ENCODE measurements at places on chromosomes 7 and 10.

DNA sequence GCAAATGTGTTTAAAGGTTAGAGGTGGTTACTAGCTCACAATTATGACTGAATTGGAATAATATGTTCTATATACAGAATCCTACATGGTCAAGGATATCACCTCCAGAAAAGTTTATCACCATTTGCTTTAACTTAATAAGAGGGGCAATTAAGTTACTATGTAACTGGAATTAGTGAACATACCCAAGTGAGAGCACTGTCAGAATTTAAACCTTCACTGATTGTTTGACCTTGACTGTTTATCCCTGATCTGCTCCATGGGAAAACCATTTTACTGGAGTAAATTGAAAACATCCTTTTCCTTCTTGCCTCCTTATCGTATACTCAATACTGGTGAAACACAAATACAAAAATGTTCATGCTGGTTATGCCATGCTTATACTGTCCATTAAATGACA lies 107.4 kb downstream of the SEMA3D start:
- no peak for DNase-seq

DNA sequence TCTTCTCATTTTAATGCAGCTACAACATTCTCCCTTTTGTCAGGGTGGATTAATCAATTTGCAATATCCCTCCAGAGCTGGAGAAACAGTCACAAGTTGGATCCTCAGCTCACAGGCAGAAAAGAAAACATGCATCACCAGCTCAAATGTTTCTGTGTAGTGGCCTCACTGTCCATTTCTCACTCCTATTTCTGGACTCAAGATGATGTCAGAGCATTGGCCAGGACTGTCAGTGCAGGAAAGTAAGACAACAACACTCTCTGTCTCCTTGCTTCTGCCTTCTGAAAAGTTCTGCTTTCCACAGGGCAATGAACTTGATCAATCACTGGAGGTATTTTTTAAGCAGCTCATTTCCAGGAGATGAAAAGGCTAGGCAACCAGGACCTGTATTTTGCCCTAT lies 8.2 kb upstream of the SVIL start:
- no peak for DNase-seq

- no peak for DNase-seq
Observed at GRCh38 chr10:49484486-49485235, 54.3 kb downstream of the ERCC6 start.

GRCh38 chr10:132355297-132355696 lies 23.3 kb downstream of the LRRC27 start:
- DNase-seq: no peak

GRCh38 chr10:5105626-5106025 lies 11.4 kb downstream of the AKR1C3 start:
- no peak for DNase-seq

DNA sequence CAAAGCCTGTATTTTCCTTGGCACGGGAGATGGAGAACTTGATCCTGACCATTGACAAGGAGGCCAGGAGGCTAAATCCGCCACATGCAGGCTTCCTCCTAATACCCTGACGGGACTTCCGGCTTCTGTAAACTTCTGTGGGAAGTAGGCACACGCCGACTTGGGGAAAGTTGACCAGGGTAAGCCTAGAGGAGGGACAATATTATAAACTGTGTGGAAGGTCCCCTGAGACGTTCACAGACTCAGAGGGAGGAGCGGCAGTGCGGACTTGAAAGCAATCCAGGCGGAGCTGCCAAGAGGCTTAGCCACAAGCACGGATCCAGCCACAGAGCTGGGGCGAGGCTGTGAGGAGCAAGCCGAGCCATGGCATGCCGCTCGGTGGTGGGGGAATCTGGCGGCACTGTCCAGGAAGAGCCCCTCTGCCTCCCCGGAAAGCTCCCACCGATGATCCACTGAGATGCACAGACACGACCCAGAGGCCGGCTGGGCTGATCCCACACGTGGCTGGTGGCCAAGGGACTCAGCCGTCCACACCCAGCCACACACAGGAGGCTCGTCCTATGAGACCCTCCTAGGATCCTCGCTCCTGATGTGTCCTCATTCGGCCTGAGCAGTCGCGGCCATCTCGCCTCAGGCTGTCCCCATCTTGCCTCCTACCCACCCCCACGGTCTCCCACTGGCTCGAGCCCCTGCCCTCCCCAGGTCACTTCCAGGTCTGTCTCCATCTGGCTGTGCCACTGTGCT lies 40.0 kb upstream of the INSIG1 start:
- no peak for DNase-seq

DNA sequence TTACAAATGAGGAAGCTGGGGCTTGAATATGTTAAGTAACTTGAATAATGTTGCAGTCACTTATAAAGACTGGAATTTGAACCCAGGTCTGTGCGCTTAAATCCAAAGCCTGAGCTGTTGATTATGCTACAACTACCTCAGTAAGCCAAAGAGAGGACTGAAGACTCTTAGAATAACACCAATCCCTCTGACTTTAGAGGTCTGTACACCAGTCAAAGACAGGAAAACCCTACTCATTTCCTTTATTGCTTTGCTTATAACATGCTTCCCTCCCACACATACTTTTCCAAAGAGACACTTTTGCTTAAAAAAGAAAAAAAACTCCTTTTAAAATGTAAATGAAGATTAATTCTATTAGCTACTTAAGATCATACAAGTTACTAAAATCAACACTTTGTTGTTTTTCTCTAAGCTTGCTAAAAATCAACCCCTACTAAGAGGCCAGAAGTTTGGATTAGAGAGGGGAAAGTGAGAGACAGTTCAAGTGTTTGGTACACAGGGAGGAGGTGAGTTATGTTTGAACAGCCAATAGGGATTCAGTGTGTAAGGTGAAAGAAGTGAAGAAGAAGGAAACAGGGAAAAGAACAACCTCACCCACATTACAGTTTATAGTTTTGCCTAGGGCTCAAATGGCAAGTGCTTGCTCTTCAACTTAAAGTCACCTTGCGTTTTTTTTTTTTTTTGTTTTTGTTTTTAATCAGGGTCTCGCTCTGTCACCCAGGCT lies 74.8 kb downstream of the MDH2 start:
- DNase-seq: no peak

DNA sequence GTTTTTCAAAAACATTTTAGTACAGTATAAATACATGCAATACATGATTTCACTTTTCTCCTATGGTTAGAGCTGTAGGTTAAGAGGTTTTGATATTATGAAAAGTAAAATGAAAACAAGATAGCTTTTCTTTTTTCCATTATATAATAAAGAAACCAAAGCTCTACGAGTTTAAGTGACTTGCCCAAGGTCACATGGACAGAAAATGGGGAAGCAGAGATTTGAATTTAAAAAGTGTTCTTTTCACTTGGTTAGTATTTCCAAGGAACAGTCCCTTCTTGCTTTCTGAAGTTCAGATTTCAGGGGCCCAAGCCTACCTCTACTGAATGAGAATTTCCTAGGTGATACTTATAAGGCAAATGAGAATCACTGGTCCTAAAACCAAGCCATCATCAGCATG lies 13.2 kb upstream of the MAP3K8 start:
- no peak for DNase-seq

GRCh38 chr10:115856580-115856979 lies 416.4 kb downstream of the GFRA1 start:
- no peak for DNase-seq

DNA sequence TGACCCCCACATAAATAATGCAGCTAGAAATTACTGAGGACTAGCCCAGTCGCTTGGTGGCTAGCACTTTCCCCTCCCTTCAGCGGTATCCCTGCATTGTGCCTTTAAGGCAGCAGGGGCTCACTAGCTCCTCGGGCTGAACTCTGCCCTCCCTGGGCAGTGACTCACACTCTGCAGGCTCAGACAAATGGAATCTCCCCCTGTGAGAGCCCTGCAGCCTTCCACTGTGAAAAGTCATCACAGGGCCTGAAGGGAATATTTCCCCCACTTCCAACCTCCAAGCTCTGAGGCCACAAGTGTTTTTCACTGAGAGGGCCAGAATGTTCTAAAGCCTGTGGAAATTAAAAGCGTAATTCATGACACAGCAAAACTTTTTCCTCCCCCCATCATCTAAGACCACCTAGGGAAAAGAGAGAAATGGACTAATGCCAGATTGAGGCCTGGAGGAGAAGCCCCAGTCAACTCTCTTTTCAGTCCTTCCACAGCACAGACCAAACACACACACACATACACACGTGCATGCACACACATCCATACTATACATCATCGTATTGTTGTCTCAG lies 93.6 kb upstream of the COL1A2 start:
- peak; percentile 57 for DNase-seq

All from right kidney (tissue), 9 donors.